Activated naive CD4-positive, alpha-beta T cell (primary cell): ENCODE measurements at places on chromosomes 7 and 10.

- DNase-seq, result no peak
Observed at GRCh38 chr10:79305515-79305914, 41.8 kb upstream of the PPIF start.

DNA sequence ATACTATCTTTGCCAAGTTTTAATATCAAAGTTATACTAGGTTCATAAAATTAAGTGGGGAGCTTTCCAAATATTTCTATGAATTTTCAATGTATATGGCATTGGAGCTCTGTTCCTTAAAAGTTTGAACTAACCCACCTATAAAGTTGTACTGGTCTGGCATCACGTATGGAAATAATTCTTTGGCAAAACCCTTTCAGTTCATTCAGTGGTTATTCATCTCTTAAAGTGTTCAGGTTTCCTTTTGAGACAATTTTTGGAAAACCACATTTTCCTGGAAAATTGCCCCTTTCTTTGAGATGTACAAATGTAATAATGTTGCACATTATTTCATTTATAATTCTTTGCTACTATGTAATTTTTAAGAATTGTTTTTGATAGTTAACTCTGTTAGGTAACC lies 62.5 kb upstream of the INPP5A start:
- DNase-seq, result no peak

DNA sequence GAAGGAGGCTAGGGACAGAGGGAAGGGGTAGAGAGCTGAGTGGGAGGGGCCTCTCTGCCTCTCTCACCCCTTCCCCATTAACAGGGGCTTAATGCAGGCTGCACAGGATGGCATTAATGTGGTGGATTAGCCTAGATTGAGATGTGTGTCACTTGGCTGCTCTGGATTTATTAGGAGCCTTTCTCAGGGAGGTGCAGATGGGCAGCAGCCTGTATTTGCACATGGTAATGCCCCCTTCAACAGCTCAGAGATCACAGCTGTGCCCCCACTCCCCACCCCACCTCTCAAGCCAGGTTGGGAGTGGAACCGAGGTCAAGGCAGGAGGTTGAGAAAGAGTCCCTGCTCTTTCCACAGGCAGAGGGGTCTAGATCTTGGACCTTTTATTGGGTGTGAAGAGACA lies 7.3 kb downstream of the PITX3 start:
- no peak for DNase-seq

DNA sequence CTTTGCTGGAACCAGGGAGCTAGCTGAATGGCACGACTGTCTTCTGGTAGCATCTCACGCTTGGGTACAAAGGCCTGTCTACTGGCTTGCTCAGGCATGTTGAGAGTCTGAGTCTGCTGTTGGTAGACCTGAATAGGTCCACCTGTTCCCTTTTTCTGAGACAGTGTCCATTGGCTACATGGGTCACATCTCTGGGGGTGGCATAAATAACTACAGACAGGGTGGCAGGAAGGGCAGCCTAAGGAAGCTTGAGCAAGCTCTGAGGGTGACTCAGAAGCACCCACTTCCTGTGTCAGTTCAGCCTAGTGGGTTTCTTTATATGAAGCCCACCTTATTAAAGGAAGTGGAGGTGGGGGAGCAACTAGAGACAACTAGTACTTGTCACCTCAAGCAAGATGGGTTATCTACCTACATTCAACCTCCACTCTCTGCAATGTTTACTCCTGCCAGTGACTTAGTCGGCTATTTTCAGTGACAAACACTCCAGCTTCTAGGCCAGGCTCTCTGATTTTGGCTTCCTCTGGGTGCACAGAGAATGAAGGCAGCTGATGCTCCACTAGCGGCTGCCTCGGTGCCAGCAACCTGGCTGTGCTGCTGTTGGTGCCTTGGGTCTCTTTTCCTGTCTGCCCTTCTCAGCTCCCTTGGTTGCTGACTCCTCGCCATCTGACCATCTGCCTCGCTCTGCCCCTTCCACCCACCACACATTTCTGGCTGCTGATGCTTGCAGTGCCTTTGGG lies 5.7 kb upstream of the ZYX start:
- peak; percentile 13 for DNase-seq

DNA sequence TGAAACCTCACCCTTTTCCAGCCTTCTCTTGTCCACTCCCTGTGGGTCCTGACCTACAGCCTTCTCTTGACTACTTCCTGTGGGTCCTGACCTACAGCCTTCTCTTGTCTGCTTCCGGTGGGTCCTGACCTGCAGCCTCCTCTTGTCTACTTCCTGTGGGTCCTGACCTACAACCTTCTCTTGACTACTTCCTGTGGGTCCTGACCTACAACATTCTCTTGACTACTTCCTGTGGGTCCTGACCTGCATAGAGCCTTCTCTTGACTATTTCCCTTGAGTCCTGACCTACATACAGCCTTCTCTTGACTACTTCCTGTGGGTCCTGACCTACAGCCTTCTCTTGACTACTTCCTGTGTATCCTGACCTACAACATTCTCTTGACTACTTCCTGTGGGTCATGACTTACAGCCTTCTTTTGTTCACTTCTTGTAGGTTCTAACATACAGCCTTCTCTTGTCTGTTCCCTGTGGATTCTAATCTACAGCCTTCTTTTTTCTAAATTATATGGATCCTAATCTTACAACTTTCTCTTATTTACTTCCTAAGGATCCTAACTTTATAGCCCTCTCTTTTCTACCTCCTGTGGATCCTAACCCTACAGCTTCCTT lies 36.5 kb downstream of the C10orf71 start:
- no peak for DNase-seq

DNA sequence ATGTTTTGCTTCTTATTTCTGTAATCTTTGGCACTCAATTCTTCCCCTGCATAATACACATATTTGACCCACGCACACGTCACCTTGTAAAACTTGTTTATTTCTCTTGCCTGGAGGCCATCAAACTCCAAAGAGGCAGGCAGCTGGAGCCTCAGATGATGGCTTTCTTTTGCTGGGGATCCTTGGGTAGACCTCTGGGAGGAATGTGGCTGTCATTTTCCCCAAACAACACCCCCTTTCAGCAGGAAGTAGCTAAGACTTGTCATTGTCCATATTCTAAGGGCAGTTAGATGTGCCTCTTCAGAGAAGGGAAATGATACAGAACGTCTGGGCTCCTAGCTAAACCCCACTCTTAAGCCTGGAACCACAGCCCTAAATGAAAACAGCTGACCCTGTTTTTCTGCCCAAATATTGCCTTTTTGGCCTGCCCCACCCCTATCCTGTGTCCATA lies 111.3 kb downstream of the ITGB8 start:
- DNase-seq, result no peak

DNA sequence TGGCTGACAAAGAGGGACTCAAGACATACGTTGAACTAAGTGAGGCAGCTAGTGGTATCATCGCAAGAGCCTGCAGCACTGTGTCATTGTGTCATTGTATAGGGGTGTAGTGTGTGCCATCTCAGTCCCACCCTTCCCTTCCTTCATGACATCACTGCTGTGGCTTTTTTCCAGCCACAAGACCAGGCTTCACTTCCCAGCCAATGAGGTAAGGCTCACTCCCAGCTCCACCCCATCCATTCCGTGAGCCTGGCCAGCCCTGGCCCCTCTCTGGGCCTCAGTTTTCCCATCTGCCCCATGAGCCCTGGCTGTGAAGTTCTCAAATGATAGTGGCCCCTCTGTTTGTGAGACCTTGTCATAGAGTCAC lies 134.3 kb upstream of the ZMIZ1 start:
- DNase-seq, result no peak

GRCh38 chr10:70115948-70116682 lies 16.5 kb downstream of the AIFM2 start:
- peak; percentile 20 for DNase-seq

GRCh38 chr7:20798694-20799121 lies 12.0 kb upstream of the SP8 start:
- DNase-seq, result no peak

- DNase-seq, result no peak
Observed at GRCh38 chr7:22842383-22842941, 19.8 kb upstream of the TOMM7 start.

DNA sequence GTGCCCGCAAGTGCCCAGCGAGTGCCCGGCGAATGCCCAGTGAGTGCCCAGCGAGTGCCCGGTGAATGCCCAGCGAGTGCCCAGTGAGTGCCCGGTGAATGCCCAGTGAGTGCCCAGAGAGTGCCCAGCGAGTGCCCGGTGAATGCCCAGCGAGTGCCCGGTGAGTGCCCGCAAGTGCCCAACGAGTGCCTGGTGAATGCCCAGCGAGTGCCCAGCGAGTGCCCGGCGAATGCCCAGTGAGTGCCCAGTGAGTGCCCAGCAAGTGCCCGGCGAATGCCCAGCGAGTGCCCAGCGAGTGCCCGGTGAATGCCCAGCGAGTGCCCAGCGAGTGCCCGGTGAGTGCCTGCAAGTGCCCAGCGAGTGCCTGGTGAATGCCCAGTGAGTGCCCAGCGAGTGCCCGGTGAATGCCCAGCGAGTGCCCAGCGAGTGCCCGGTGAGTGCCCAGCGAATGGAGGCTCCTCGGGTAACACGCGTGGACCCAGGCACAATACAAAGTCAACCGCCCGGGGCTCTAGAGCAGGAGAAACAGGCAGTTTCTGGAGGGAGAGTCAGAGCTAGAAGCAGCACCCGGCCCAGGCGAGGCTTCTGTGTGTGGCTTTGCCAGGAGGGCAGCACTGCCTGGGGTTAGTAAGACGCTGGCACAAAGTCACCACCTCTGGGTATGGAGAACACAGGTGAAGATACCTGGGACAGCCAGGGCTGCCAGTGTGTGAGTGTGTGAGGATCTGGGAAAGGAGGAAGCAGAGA lies 38.2 kb upstream of the CFAP46 start:
- DNase-seq, result no peak

GRCh38 chr7:15478401-15478800 lies 83.4 kb downstream of the AGMO start:
- no peak for DNase-seq

- DNase-seq, result no peak
Observed at GRCh38 chr10:100793055-100793454, 47.7 kb downstream of the PAX2 start.

DNA sequence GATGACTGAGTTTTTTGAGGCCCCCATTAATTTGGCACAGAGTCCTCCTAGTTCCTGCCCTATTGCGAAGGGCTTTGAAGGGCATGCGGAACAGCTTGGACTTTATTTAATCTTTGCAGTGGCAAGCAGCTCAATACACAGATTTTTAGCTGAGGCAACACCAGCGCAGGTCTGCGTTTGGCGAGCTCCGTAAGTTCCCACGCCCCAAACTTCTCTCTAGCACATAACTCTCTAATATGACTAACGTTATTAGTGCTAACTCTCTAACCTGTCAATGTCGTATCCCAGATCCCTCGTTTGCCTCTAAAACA lies 366 bp upstream of the TAF3 start:
- DNase-seq, result no peak

- DNase-seq, result no peak
Observed at GRCh38 chr10:100508691-100509150, 10.9 kb downstream of the SEC31B start.

- DNase-seq, result no peak
Observed at GRCh38 chr10:42594246-42594650, 44.1 kb downstream of the ZNF33B start.

DNA sequence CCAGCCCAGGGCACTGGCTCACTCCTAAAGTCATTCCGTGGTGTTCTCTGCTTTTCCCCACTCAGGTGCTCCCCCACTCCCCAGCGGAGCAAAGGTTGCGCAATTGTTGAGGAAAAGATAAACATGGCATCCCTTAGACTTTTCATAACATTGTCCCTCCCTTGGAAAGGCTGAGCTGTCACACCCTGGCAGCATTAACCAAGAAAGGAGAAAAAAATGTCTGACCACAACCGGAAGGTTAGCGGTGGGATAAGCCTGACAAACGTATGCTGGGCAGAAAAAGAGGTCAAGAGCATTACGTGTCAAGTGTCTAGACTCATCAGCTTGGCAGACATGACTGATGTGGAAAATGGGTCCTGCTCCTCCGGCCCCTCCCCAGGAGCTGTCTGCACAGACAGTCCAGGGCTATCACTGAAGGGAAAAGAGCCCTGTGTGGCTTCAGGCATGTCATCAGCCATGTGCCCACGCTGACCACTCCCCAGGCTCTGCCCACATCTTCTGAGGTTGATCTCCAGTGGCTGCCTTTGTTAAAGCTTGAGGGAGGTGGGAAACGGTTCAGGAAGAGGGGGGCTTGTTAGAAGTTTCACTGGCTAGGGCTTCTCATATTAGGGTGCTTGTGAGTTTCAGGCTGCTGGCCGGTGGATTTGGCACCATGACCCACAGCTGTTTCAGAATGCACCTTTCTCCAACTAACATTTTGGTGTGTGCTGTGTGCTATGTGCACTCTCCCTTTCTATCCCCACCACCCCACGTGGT lies 30.1 kb downstream of the BTBD16 start:
- DNase-seq, result no peak

- DNase-seq, result no peak
Observed at GRCh38 chr7:27251652-27252590, 9.3 kb downstream of the EVX1 start.

GRCh38 chr7:24152356-24152755 lies 131.6 kb upstream of the NPY start:
- no peak for DNase-seq

DNA sequence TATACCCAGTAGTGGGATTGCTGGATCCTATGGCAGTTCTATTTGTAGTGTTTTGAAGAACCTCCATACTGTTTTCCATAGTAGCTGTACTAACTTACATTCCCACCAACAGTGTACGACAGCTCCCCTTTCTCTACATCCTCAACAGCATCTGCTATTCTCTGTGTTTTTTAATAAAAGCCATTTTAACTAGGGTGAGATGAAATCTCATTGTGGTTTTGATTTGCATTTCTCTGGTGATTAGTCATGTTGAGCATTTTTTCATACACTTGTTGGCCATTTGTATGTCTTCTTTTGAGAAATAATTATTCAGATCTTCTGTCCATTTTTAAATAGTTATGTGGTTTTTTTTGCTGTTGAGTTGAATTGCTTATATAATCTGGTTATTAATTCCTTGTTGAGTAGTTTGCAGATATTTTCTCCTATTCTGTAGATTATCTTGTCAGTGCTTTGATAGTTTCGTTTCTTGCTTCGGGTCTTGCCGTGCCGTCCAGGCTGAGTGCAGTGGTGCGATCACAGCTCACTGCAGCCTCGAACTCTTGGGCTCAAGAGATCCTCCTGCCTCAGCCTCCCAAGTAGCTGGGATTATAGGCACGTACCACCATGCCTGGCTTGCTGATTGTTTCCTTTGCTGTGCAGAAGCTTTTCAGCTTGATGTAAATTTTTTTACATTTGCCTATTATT lies 12.0 kb downstream of the MTG1 start:
- no peak for DNase-seq

DNA sequence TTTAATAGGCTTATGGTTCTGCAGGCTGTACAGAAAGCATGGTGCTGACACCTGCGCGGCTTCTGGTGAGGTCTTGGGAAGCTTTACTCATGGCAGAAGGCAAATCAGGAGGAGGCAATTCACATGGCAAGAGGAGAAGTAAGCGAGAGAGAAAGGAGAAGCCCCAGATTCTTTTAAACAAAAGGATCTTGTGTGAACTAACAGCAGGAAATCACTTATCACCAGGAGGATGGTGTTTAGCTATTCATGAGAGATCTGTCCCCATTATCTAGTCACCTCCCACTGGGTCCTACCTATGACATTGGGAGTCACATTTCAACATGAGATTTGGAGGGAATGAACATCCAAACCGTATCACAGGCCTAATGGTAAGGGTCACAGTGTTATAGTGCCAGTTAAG lies 678.0 kb upstream of the KCND2 start:
- DNase-seq, result no peak
